Tongue (tissue), 3 donors: ENCODE measurements at places on chromosomes 6 and 20.
A peak's percentile ranks its signal among the peaks of the same experiment; 100 is the strongest.

- DNase-seq, result no peak
Observed at GRCh38 chr20:58069207-58069606, 159.2 kb downstream of the ANKRD60 start.

GRCh38 chr6:105539911-105540310, 137.0 kb upstream of the PREP start:
- DNase-seq, result no peak

- no peak for DNase-seq
Observed at GRCh38 chr20:2757001-2757400, 43.4 kb downstream of the CPXM1 start.

- DNase-seq, result no peak
Observed at GRCh38 chr6:44128020-44128917, 915 bp downstream of the TMEM63B start.

- peak; percentile 37 for DNase-seq
Observed at GRCh38 chr6:155039618-155040017, 44.5 kb downstream of the TIAM2 start.
